KBM-7 (cell line): ENCODE measurements at places on chromosomes 16 and 17.

- no peak for DNase-seq
Measured at GRCh38 chr16:50038286-50038685, 13.3 kb downstream of the CNEP1R1 start.

GRCh38 chr17:32253117-32253611 is 12.5 kb upstream of the RHBDL3 start:
- peak; percentile 85 for DNase-seq

- DNase-seq: no peak
Measured at GRCh38 chr16:27321013-27321915, 7.5 kb downstream of the IL4R start.

DNA sequence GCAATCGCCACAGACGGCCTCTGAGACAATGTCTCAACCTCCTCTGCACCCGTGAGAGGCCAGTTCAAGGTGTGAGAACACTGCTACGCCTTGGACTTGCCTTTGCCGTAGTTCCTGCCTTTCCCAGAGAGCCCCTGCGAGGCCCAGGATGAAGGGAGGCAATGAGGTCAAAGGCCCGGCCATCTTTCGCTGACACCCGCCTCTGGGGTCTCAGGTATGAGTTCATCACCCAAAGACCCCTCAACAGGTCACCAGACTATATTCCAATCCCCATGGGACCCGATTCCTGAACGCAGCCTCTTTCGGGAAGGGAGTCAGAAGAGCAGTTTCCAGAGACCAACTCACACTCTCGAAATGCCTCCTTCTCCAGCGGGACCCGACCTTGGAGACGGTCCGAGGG is 573.5 kb downstream of the KCNJ18 start:
- DNase-seq: no peak

GRCh38 chr17:2222901-2223616 is 80.5 kb downstream of the SMG6 start:
- DNase-seq: no peak

DNA sequence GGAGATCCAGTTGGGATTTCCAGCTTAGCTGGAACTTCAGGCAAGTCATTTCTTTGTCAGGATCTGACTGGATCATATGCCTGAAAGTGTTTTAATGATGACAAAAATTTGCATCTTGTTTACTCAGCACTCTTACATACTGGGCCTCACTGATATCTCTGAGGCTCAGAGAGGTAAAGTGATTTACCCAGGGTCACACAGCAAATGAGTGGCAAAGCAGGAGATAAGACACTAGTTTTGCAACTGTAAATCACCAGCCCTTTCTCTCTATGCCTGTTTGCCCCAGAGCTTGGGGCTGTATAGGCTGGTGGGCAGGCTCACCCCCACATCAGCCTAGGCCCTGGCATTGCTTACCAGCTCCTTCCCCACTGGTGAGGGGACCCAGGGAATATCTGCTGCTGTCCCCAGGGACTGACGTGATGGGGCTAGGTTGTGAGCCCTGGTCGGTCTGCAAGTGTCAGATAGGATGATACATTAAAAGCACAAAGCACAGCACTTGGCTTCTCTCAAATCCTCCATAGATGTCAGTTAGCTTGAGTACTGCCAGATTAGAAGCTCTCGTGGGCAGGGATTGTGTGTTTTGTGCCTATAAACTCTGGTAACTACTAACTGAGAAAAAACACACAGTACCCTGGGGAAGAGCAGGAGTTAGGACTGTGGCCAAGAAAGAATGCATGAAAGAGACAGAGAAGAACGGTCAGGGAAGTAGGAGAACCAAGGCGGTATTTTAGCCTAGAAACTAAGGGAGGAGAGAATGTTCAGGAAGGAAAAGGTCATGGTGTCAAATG is 165.4 kb downstream of the COPRS start:
- no peak for DNase-seq
